ENCODE measurements at places on chromosomes 1 and 21. TPM values are rescaled to one million over a fixed set of nuclear protein-coding genes. Genes with fewer than 3 reads are reported as not detected.

DNA sequence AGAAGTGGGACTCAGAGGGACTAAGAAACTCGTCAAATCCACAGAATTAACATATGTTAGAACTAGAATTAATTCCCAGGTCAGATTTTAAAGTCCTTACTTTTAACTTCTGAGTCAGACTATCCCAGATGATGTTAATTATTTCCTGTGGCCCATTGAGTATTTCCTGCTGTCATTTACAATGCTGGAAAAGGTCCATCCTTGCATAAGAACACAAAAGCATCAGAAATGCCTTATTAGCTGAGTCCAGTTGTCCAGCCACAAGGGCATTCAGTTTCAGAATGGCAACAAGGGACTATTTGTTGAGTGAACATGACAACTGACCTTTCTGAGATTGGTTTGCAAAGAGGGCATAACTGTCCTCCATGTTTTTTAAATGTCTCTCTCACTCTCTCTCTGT is 16.5 kb upstream of the HIVEP3 start:
- no peak for DNase-seq
- no peaks in the 10 kb centered on the region for H3K4me1 ChIP-seq
- no peak overlapping the region for H3K27ac ChIP-seq

GRCh38 chr1:93244298-93245069 is 64.0 kb downstream of the CCDC18 start:
- H3K27ac ChIP-seq: no peak overlapping the region
- peak; percentile 72 for DNase-seq
- H3K4me3 ChIP-seq: no peak overlapping the region
- no peaks in the 10 kb centered on the region for H3K27me3 ChIP-seq
- no peaks in the 10 kb centered on the region for H3K4me1 ChIP-seq

- no peaks in the 10 kb centered on the region for H3K36me3 ChIP-seq
- H3K27me3 ChIP-seq: no peaks in the 10 kb centered on the region
- peak; percentile 41 for DNase-seq
- H3K4me3 ChIP-seq: no peak overlapping the region
- H3K4me1 ChIP-seq: peaks cover 2% of the 10 kb centered on the region
Measured at GRCh38 chr1:164587617-164588501, 28.9 kb downstream of the PBX1 start.

GRCh38 chr1:85663382-85663781 is 44.9 kb downstream of the ZNHIT6 start:
- H3K4me1 ChIP-seq: no peaks in the 10 kb centered on the region
- DNase-seq: no peak
- no peaks in the 10 kb centered on the region for H3K27me3 ChIP-seq
- no peak overlapping the region for H3K4me3 ChIP-seq

- H3K4me3 ChIP-seq: no peak overlapping the region
- H3K27ac ChIP-seq: no peak overlapping the region
- H3K27me3 ChIP-seq: no peaks in the 10 kb centered on the region
- no peaks in the 10 kb centered on the region for H3K36me3 ChIP-seq
- no peak for DNase-seq
Measured at GRCh38 chr1:18962855-18963737, 6.6 kb upstream of the IFFO2 start.

GRCh38 chr1:158089476-158089875 is 91.2 kb upstream of the CD1D start:
- H3K27me3 ChIP-seq: no peaks in the 10 kb centered on the region
- no peaks in the 10 kb centered on the region for H3K36me3 ChIP-seq
- no peak overlapping the region for H3K4me3 ChIP-seq
- H3K4me1 ChIP-seq: no peaks in the 10 kb centered on the region

DNA sequence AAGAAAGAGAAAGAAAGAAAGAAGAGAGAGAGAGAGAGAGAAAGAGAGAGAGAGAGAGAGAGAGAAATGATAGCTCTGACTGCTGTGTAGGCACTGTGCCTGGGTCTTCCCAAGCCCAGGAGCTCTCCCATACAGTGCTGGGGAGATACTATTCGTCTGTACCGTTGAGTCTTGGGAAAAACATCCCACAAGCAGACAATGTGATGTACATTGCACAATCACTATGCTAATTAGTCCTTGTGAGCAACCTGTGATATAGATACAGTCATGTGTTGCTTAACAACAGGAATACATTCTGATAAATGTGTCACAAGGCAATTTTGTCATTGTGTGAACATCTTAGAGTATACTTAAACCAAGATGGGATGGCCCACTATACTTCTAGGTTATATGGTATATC is 381.0 kb downstream of the HHAT start:
- H3K27me3 ChIP-seq: no peaks in the 10 kb centered on the region
- no peak overlapping the region for H3K4me3 ChIP-seq
- H3K4me1 ChIP-seq: no peaks in the 10 kb centered on the region
- H3K36me3 ChIP-seq: no peaks in the 10 kb centered on the region

GRCh38 chr1:161114556-161114955 is 3.3 kb downstream of the PFDN2 start:
- H3K4me1 ChIP-seq: peaks cover 21% of the 10 kb centered on the region
- no peak overlapping the region for H3K27ac ChIP-seq
- H3K27me3 ChIP-seq: no peaks in the 10 kb centered on the region
- no peak overlapping the region for H3K4me3 ChIP-seq

GRCh38 chr1:25111706-25112105 is 120.6 kb downstream of the SYF2 start:
- no peak overlapping the region for H3K27ac ChIP-seq
- DNase-seq: no peak
- no peaks in the 10 kb centered on the region for H3K36me3 ChIP-seq

- H3K27me3 ChIP-seq: no peaks in the 10 kb centered on the region
- H3K27ac ChIP-seq: no peak overlapping the region
- no peaks in the 10 kb centered on the region for H3K4me1 ChIP-seq
- H3K36me3 ChIP-seq: peaks cover 2% of the 10 kb centered on the region
- no peak overlapping the region for H3K4me3 ChIP-seq
Measured at GRCh38 chr1:214493126-214493796, 58.1 kb downstream of the PTPN14 start.

DNA sequence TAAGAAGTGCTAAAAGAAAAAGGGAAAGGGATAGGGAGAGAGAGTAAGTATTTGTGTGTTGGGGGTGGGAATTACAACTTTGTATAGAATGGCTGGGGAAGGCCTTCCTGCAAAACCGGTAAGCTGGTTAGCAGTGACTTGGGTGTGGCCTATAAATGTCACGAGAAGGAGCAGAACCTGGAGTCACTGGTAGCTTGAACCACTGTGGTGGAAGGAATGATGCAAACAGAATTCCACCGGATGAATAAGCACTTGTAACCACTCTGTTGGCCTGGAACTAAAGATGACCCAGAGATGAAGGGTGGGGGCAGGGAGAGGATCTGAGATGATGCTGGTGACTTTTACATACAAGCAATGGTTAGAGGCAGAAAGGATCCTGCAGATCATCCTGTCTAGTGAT is 8.9 kb downstream of the XKR8 start:
- H3K4me3 ChIP-seq: no peak overlapping the region
- no peaks in the 10 kb centered on the region for H3K27me3 ChIP-seq
- no peaks in the 10 kb centered on the region for H3K4me1 ChIP-seq
- peaks cover 2% of the 10 kb centered on the region for H3K36me3 ChIP-seq

DNA sequence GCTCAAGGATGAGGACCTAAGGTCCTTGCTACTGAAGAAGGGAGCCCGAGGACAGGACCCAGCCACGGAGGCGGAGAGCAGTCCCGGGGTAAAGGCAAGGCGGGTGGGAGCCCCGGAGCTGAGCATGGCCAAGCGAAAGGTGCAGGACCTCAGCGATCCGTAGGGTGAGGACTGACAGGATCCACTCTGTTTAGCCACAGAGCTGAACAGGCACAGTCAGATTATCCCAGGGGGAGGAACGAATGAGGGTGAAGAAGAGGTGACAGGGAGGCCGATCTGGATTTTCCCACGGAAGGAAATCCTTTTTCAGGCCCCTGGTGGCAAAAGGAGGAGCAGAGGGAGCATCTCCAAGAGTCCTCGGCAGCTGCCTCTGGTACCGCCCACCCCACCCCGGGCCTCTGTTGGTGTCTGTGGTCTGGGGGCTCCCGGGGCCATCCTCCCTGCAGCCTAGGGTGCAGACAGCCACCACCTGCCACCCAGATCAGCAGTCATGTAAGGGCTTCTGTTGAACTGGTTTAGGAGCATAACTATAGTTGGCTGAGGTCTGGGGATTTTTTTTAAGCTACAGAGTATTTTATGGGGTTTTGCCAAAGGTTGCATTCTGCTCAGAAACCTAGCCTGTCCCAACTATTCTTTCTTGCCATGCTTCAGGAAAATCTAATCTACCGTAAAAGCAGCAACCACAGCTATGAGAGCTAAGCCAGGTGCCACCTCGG is 32.3 kb upstream of the LBR start:
- no peak for DNase-seq
- H3K4me1 ChIP-seq: no peaks in the 10 kb centered on the region
- H3K27ac ChIP-seq: no peak overlapping the region
- no peaks in the 10 kb centered on the region for H3K27me3 ChIP-seq
- no peak overlapping the region for H3K4me3 ChIP-seq

DNA sequence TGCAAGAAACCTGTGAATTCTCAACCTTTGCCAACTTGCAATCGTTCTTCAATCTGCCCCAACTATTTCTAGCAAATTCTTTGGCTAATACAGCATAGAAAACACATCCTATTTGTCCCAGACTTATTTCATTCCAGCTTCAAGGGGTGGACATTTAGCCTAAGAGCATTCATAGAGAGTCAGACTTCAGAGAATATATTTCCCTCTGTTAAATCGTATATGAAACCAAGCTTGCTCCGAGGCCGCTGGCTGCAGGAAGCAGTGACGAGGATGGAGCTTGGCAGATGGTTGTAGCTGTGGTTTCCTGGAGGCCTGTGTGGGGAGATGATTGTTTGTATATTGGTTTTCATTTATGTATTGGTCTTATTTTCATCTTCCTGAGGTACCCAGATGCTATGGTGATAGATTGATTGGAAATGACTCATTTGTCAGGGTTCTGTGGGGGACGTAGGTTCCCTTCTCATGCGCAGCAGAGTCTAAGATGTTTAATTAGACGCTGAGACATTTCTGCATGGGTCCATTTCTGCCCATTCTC is 26.1 kb downstream of the MAN1C1 start:
- peak overlapping the region; percentile 65 for H3K27ac ChIP-seq
- DNase-seq: peak; percentile 46
- H3K36me3 ChIP-seq: no peaks in the 10 kb centered on the region

- H3K4me1 ChIP-seq: no peaks in the 10 kb centered on the region
- no peaks in the 10 kb centered on the region for H3K27me3 ChIP-seq
Measured at GRCh38 chr1:246659594-246660140, 64.5 kb upstream of the SCCPDH start.

GRCh38 chr1:189921613-189922012 is 556.1 kb downstream of the BRINP3 start:
- no peaks in the 10 kb centered on the region for H3K4me1 ChIP-seq
- H3K27me3 ChIP-seq: no peaks in the 10 kb centered on the region
- no peak overlapping the region for H3K4me3 ChIP-seq
- no peak for DNase-seq

DNA sequence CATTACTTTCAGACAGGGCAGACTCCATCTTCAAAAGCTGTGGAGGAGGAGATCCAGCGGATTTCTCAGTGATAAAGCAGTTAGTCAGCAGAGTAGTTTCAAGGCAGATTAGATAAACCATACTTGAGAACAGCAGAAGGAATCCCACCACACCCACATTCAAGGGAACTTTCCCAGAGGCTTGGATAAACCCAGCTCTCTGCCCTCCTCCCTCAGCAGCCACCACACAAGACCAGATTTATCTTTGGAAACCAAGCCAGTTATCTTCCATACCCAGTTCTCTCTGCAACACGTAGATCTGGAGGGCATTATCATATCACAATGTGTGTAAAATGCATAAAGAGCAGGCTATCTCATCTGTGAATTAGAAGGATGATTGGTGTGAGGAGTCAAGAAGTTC is 40.2 kb downstream of the GFI1 start:
- H3K4me3 ChIP-seq: no peak overlapping the region
- no peaks in the 10 kb centered on the region for H3K36me3 ChIP-seq
- peaks cover 1% of the 10 kb centered on the region for H3K4me1 ChIP-seq
- peak; percentile 15 for DNase-seq
- no peaks in the 10 kb centered on the region for H3K27me3 ChIP-seq

- no peak overlapping the region for H3K27ac ChIP-seq
- H3K27me3 ChIP-seq: no peaks in the 10 kb centered on the region
- no peaks in the 10 kb centered on the region for H3K36me3 ChIP-seq
- no peaks in the 10 kb centered on the region for H3K4me1 ChIP-seq
Measured at GRCh38 chr1:185719021-185719420, 15.2 kb upstream of the HMCN1 start.

- H3K27ac ChIP-seq: no peak overlapping the region
- no peaks in the 10 kb centered on the region for H3K27me3 ChIP-seq
- H3K4me1 ChIP-seq: no peaks in the 10 kb centered on the region
- H3K36me3 ChIP-seq: no peaks in the 10 kb centered on the region
- H3K4me3 ChIP-seq: no peak overlapping the region
Measured at GRCh38 chr1:8396786-8397406, 79.0 kb downstream of the SLC45A1 start.

DNA sequence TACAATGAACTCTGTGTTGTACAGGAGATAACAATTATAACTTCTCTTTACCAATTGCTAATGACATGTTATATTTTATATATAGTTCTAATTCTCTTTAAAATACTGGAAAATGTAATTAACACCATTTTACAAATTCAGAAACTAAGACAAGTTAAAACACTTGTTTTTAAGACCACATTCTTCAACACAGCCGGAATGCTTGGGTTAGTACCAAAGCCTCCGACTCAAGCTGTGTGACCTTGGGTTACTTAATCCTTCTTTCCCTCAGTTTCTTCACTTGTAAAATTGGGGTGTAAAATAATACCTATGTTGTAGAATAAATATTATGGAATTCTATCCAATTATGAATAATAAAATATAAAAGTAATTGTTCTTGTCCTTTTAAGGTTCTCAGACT is 378.7 kb downstream of the USH2A start:
- no peak overlapping the region for H3K27ac ChIP-seq
- DNase-seq: no peak
- H3K27me3 ChIP-seq: no peaks in the 10 kb centered on the region

- H3K4me3 ChIP-seq: no peak overlapping the region
- H3K36me3 ChIP-seq: no peaks in the 10 kb centered on the region
- no peaks in the 10 kb centered on the region for H3K4me1 ChIP-seq
Measured at GRCh38 chr1:91059157-91059556, 37.3 kb upstream of the ZNF644 start.

GRCh38 chr1:117600325-117600943 is 5.4 kb upstream of the TENT5C start:
- peaks cover 2% of the 10 kb centered on the region for H3K27me3 ChIP-seq
- H3K36me3 ChIP-seq: no peaks in the 10 kb centered on the region
- DNase-seq: no peak
- H3K4me3 ChIP-seq: no peak overlapping the region

DNA sequence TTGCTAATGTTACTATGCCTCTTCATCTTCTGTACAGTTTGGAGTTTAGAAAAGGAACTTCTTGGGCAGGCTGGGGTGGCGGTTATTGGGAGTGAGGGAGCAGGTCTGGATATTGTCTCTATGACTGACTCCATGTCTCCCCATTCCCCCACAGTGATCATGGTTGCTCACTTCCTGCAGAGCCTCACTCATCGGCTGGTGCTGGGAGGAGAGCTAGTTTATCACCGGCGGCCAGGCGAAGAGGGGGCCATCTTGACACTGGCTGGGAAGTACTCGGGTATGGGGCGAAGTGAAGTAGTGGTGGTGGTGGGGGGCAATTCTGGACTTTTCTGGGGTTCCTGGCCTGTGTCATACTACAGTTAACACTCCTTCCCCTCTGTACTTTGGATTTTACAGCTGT is 2.2 kb downstream of the TOMM40L start:
- H3K27ac ChIP-seq: peak overlapping the region; percentile 55
- peaks cover 41% of the 10 kb centered on the region for H3K36me3 ChIP-seq
- DNase-seq: peak; percentile 33
- peaks cover 59% of the 10 kb centered on the region for H3K4me1 ChIP-seq
- no peaks in the 10 kb centered on the region for H3K27me3 ChIP-seq
- H3K4me3 ChIP-seq: peak overlapping the region; percentile 5

BMP8B gene
- polyA plus RNA-seq: 8.1 TPM

RNU1-4 gene
- not detected for polyA plus RNA-seq

CLCNKA gene
- 0.21 TPM for polyA plus RNA-seq

SLC41A1 gene
- 9.4 TPM for polyA plus RNA-seq

TSPAN1 gene
- 64.2 TPM for polyA plus RNA-seq

TPTE gene
- not detected for polyA plus RNA-seq

SAMSN1 gene
- 3.1 TPM for polyA plus RNA-seq

UBIAD1 gene
- polyA plus RNA-seq: 12.8 TPM

CASZ1 gene
- polyA plus RNA-seq: 23.0 TPM
